ENCODE measurements at places on chromosomes 2 and 18. TPM values are rescaled to one million over a fixed set of nuclear protein-coding genes. Genes with fewer than 3 reads are reported as not detected.

GRCh38 chr2:191740016-191740419 lies 62.1 kb downstream of the NABP1 start:
- no peak for DNase-seq

DNA sequence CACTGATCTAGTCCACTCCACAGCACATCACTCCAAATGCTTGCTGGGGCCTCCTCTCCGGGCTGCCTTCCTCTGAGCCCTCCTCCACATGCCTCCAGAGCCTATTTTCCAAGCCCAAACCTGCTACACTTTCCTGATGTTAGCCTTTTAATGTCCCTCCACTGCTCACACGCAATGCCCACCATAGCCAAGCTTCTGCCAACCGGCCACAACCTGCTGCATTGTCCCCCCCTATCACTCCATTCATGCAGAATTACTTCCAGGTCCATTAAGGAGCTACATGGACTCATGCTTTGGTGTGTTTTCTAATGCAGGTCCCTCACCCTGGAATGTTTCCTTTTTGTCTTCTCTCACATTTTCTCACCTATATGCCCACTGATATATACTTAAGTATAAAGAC lies 129.3 kb downstream of the MARCHF4 start:
- no peak for DNase-seq

DNA sequence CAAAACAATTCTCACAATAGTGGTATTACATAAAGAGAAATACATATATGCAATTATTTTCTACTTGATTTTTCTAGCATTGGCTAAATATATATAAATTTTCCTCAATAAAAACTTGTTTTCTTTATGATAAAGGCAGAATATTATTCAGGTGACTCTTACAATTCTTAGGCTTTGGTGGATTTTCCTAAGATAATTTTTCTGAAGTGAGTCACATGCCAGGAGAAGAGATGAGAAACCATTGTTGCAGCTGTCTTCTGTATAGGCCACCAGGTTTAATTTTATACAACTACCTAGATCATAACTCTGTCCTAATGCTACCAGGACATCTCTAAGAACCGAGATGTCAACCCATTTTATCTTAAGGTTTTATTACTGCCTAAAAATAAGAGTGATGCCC lies 552.4 kb upstream of the CDH2 start:
- DNase-seq: no peak

GRCh38 chr2:67289921-67290371 lies 107.2 kb upstream of the ETAA1 start:
- DNase-seq: no peak

The NCKAP1 gene
- total RNA-seq: 73.5 TPM

DNA sequence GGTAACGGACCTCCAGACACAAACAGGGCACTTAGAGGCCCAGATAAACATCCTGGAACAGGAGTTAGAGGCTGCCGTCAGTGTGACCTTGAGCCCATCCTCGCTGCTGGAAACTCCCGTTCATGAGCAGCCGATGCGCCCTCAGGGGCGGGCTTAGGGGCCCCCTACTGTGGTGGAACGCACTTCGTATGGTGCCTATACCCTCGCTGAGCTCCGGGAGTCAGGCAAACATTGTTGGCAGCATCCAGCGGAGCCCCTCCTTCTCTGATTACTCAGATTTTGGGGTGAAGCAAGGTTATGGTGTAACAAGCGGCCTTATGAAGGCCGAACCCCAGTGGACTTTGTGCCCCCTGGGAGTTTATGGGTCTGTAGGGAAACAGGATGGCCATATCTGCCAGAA lies 205.3 kb upstream of the SYT4 start:
- DNase-seq: no peak

The ATP6V1C2 gene
- total RNA-seq: 0.47 TPM

DNA sequence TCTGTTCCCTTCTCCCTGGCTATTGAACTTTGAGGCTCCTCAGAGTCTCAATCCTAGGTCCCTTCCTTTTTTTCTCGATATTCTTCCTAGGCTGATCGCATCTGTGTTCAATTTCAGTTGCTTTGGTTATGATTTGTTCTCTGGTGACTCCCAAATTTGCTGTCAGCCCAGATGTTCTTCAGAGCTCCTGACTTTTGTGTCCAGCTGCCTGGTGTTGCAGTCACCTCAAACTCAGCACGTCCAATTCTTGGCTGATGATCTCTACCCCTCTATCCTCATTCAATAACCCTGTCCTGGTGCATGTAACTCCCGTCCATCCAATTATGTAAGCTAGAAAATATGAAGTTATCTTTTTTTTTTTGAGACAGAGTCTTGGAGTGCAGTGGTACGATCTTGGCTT lies 31.4 kb downstream of the DIS3L2 start:
- no peak for DNase-seq

- no peak for DNase-seq
Measured at GRCh38 chr2:234450431-234451124, 46.3 kb downstream of the ARL4C start.

All from Peyer's patch (tissue), 4 donors.